Activated CD8-positive, alpha-beta memory T cell treated with anti-CD3 and anti-CD28 coated beads, Interleukin-2, amount 10 ng/mL, durations not matched to agents 7 days and 5 days (primary cell): ENCODE measurements at places on chromosomes 12 and 14.
A peak's percentile ranks its signal among the peaks of the same experiment; 100 is the strongest.

DNA sequence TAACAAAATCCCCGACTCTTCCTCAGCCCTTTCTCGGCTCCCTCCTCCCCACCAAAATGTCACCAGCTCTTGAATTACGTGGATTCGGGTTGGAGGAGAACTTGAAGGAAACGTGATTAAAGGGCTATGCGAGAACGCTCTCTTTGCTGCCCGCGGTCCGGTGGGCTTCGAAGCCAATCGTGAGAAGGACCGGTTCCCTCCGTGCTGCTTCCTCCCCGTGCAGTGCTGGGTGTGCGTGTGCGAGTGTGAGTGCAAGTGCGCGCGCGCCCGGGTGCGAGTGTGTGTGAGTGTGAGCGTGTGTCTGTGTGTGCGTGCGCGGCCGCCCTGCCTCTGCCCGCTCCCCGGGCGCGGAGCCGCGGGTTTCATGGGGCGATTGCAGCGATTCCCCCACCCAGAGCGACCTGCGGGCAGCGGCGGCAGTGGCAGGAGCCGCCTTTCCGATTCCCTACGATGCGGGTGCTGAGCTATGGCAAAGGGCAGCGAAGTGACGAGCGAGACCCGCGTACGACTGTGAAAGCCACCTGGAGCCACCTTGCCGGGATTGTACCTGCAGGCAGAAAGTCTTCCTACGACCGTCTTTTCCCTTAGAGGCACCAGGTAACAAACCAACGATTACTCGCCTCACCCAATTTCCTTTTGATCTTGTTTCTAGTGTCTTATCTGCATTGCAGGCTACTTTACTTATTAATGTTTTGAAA is 1.4 kb downstream of the LRFN5 start:
- no peak for DNase-seq
- H3K27ac ChIP-seq, result no peak overlapping the region
- peaks cover 78% of the 10 kb centered on the region for H3K27me3 ChIP-seq
- peaks cover 2% of the 10 kb centered on the region for H3K36me3 ChIP-seq
- peaks cover 23% of the 10 kb centered on the region for H3K4me1 ChIP-seq

DNA sequence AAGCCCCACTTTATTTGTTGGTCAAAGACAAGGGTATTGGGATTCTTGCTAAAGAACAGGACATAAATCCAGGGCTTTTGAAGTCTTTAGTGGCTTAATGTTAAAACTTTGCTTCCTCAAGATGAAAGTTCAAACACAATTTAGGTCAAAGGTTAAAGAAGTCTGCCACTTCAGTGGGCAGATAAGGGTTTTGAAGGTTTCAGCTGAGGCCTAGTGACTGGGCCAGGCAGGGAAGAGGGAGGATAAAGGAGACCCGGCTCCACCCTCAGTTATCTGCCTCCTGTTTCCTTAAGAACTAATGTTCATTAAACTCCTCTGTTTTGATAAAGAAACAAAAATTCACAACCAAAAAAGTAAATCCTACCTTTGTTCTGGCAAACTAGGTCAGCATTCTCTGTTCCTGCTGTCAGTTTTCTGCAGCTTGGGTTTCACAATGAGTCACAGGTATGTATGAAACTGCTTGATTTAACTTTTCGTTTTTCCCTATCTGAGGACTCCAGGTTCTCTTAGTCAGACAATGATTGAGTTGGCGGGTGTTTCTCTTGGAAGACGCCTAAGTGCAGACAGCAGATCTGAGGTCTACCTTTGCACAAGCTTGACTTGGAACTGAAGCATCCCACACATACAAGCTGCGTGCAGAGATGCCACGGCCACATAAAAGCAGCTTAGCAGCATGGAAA is 208.3 kb downstream of the EXOC5 start:
- H3K4me1 ChIP-seq, result peaks cover 20% of the 10 kb centered on the region
- peaks cover 16% of the 10 kb centered on the region for H3K27me3 ChIP-seq
- no peak overlapping the region for H3K27ac ChIP-seq
- DNase-seq, result peak; percentile 42

DNA sequence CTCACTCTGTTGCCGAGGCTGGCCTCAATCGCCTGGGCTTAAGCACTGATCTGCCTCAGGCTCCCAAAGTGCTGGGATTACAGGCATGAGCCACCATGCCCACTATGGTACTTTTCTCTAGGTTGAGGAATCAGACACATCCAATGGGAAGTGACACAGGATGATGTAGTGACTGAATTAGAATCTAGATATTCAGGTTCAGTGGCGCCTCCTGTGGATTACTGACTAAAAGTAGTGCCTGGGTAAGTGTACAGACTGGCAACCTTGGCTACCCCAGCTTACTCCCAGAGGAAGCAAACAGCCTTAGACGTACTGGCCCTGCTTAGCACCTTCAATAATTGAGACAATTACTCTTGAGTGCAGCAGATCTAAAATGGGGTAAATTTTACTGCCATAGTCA is 22.8 kb downstream of the GALNT8 start:
- no peak for DNase-seq
- peaks cover 24% of the 10 kb centered on the region for H3K27me3 ChIP-seq
- no peaks in the 10 kb centered on the region for H3K4me1 ChIP-seq
- no peak overlapping the region for H3K4me3 ChIP-seq

DNA sequence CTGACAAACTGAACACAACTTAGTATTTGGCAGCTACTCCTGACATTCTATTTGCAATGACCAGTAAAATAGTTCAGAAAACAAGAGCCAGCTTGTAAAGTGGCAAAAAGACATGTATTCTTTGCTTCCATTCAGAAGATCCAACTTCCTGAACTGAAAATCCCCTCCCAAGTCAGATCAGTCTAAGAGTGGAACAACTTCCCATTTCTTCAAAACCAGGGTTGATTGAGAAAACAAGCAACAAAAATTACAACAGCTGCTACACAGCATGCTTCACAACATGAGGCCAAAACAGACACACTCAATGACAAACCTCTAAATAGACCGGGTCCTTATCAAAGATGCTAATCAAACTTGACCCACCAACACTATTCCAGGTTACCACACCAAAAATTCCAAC is 40.3 kb downstream of the CIT start:
- no peak for DNase-seq
- no peaks in the 10 kb centered on the region for H3K27me3 ChIP-seq
- no peak overlapping the region for H3K4me3 ChIP-seq

DNA sequence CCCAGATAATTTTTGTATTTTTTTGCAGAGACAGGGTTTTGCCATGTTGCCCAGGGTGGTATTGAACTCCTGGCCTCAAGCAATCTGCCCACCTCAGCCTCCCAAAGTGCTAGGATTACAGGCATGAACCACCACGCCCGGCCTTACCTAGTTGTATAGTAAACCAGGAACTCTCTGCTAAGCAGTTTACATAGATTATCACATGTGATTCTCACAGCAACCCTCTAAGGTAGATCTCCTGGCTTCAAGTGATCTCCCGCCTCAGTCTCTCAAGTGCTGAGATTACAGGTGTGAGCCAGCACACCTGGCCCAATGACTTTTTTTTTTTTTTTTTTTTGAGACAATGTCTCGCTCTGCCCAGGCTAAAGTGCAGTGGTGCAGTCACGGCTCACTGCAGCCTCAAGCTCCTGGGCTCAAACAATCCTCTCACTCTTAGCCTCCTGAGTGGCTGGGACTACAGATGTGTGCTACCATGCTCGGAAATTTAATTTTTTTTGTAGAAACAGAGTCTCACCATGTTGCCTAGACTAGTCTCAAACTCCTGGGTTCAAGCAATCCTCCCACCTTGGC is 26.0 kb upstream of the ATP2A2 start:
- DNase-seq, result no peak
- no peaks in the 10 kb centered on the region for H3K4me1 ChIP-seq
- no peak overlapping the region for H3K4me3 ChIP-seq
- no peak overlapping the region for H3K27ac ChIP-seq

- H3K36me3 ChIP-seq, result peaks cover 18% of the 10 kb centered on the region
- H3K27ac ChIP-seq, result no peak overlapping the region
- peaks cover 12% of the 10 kb centered on the region for H3K4me1 ChIP-seq
- no peak overlapping the region for H3K4me3 ChIP-seq
- no peaks in the 10 kb centered on the region for H3K27me3 ChIP-seq
Measured at GRCh38 chr12:7005311-7005710, 13.0 kb downstream of the LPCAT3 start.

DNA sequence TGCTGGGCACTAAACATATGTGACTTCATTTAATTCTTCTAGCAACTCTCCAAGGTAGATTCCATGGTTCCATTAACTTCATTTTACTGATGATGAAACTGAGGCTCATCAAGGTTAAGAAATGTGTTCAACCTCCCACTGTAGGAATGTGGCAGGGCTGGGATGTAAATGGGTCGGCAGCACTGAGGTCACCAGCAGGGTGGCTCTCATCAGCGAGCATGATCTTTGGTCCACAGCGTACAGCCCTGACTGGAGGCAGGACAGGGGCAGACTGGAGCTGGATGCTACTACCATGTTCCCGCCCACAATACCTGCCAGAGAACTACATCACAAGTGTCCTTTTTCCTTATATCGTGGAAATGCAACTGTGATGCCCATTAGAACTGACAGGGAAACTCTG is 4.6 kb downstream of the APPL2 start:
- no peak for DNase-seq
- no peak overlapping the region for H3K27ac ChIP-seq
- no peak overlapping the region for H3K4me3 ChIP-seq
